LHCN-M2 (cell line): ENCODE measurements at places on chromosomes 2 and 18. TPM values are rescaled to one million over a fixed set of nuclear protein-coding genes. Genes with fewer than 3 reads are reported as not detected.
A peak's percentile ranks its signal among the peaks of the same experiment; 100 is the strongest.

MAP3K19 gene
- total RNA-seq = not detected in 2 replicates

RGPD3 gene
- 0.11 and 0.13 TPM in 2 replicates for total RNA-seq

CRACDL gene
- total RNA-seq = not detected in 2 replicates

TCF4 gene
- 30.8 and 33.0 TPM in 2 replicates for total RNA-seq

RAB27B gene
- total RNA-seq = 30.9 and 41.2 TPM in 2 replicates

PJVK gene
- total RNA-seq = 1.1 and 2.1 TPM in 2 replicates

TUBB6 gene
- total RNA-seq = 726 and 794 TPM in 2 replicates

GRCh38 chr18:33114749-33115148 lies 325.8 kb downstream of the CCDC178 start:
- DNase-seq = no peak

DNA sequence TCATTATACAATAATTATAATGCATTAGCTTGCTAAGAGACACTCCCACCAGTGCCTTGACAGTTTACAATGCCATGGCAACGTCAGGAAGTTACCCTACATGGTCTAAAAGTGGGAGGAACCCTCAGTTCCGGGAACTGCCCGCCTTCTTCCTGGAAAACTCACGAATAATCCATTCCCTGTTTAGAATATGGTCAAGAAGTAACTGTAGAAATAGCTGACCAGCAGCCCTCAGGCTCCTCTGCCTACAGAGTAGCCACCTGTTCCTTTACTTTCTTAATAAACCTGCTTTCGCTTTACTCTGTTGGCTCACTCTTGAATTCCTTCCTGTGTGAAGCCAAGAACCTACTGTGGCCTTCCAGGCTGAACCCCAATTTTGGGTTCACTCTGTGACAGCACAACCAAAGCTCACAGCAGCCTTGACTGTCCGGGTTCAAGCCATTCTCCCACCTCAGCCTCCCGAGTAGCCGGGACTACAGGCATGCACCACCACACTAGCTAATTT lies 20.0 kb upstream of the PTPN2 start:
- DNase-seq = peak; percentile 24

- DNase-seq = peak; percentile 4
Measured at GRCh38 chr18:69758458-69758857, 189.2 kb downstream of the CD226 start.

DNA sequence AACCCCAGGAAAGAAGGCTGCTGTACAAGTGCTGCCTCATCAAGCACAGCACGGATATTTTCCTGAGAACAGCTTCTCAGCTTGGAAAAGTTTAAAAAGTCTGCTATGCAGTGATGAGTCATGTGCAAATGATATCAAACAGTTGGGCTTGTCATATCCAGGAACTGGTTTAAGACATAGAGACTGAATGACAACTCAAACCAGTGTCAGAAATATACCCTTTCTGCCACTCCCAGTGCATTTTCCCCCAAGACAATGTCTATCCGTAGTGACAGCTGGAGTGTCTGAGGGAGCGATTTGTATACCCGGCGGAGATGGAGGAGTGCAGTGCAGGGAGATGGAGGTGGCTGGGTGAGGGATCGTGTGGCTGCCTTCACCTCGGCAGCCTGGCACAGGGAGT lies 28.2 kb downstream of the SOX11 start:
- DNase-seq = peak; percentile 62

DNA sequence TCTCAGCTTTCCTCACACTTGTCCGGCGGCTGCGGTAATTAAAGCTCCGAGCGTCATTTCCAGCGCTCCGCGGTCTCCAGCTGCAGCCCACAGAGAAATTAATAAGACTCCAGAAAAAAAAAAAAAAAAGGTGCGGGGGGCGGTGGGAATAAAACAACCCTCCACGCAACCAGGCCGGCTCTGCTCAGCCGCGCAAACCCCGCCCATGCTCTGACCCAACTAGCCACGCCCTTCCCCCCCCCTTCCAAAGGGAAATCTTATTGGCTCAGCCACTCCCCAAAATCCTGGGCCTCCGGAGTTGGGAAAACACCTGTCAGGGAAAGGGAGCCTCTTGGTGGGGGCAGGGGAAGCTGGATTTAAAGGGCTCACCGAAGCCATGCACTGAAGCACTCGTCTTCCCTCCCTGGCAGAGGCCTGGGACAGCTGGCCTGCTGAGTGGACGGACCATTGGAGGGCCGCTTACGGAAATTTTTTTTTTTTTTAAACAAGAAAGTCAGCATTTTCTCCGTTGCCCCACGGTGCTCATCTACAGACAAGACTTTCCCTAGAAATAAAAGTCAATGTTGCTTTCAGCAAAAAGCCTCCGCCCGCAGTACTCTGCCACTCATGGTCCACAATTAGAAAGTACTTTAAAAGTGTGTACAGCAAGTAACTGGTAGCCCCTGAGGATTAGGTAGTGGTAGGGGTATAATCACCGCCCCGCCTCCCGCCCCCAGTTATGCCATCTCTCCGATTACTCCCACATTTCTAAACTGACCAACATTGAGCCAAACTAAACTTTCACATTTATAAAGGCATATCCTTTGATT lies 674 bp upstream of the ERBB4 start:
- no peak for DNase-seq

DNA sequence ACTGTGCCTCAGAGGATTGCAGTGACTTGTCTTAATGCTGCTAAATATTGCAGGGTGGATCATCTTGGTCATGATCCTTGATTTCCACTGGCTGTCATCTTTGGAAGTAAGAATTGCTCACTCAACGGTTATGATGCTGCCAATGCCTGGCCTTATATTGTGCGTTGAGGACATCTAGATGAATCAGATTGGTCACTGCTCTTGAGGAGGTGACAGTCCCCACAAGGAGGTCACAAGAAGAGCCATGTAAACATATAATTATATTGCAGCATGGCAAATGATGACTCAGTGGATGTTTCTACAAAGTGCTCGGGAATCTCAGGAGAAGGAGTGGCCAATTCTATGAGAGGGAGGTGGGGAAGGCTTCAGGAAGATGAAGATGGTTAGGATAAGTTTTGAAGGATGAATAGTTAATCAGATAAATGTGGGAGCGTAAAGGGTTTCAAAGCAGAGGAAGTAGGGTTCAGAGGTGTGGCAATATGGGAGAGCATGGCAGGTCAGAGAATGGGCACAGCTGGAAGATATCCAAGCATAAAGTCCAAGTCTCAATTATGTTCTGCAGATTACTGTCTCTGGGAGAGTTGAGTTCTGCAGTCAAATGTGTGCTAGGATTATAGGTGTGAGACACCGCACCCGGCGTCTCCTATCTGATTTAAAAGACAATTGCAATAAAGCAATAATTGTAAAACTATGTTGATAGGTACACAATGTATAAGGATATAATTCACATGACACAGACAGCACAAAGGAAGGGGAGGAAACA lies 21.3 kb upstream of the TMEM131 start:
- DNase-seq = no peak

DNA sequence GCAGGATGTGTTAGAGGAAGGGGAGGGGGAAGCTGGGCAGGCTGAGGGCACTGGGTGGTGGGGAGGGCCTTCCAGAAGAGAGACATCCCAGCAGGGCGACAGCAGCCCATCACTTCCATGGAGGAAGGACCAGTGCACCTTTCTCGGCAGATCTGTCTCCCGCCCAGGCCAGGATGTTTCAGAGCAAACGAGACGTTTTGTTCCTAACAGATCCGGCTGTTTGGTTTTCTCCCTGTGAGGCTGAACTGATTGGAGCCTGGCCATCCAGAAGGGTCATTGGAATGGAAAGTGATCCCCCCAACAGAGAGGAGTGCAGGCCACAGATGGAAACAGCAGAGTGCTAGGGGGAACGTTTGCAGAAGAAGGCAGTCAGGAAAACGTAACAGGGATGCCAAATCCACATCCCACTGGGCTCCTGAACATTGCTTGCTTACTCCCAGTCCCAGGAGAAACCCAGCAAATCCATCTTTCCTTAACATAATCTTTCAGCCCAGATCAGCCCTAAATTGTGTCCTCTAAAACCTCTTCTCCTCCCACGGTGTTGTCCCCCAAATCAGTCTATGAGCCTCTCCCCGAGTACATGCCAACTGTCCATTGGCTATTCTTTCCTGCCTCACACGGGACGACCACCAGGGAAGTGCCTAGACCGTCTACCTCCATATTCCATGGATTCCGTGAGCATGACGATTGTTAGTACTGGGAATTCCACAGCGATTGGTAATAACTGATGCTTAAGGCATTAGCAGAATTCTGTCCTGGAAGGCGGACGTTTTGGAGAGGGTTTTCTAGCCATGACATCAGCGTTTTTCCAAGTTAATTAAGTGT lies 126.8 kb downstream of the SEPTIN10 start:
- peak; percentile 46 for DNase-seq

GRCh38 chr2:128442891-128443302 lies 124.2 kb upstream of the HS6ST1 start:
- no peak for DNase-seq

GRCh38 chr2:37376421-37377186 lies 32.2 kb downstream of the QPCT start:
- peak; percentile 91 for DNase-seq

DNA sequence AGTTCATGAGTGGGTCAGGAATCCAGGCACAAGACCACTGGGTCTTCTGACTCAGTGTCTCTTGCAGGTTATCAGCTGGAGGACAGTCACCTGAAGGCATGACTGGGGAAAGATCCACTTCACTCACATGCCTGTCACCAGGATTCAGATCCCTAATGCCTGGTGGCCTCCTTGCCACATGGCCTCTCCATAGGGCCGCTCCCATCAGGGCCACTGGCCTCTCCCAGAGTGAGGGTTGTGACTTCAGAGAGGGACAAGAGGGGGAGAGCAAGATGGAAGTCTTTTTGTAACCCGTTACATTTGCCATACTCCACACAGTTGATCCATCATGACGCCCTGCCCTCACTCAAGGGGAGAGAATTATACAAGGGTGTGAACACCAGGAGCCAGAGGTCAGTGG lies 13.0 kb upstream of the OTOS start:
- DNase-seq = no peak

- DNase-seq = no peak
Measured at GRCh38 chr2:2826621-2827020, 495.5 kb upstream of the MYT1L start.
